ENCODE measurements at places on chromosomes 2 and 18.

GRCh38 chr18:37544217-37544616 is 21.4 kb downstream of the CELF4 start:
- no peak for DNase-seq

- DNase-seq = no peak
These were observed 56.3 kb downstream of the PAX3 start for GRCh38 chr2:222242532-222242931.

DNA sequence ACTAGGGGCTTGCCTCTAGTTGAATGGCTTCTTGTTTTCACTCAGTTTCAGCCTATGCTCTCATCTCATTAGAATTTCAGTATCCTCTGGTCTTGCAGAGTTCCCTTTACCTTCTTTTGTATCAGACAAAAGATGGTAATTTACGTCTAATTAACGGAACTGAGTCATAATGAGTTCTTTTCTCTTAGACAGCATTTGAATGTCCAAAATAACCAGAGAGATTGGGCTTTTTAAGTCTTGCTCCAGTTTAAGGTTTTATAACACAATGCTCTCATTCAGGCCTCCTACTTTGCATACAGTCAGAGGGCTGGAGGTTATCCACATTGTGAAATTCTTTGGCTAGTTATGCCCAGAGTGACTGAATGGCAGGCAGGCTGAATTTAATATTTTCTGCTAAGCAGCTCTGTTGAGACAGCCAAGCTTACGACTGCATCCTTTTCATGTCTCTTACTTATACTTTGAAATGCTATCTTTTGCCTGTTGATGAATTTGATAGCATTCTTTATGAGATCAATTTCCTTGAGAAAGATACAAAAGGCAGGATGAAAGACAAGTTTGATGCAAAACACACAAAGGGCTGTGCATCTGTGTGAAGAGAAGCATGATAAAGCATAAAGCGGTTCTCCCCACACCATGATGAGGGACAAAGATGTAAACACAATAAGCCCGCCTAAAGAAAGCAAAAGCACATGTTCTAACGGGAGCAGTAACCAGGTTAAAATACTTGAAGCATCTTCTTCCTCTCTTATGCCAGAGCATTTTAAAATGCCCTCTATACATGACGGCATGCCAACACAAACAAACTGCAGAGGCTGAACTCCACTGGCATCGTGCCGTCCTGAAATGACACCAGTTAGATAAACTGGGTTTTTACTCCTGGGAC is 90.0 kb downstream of the CDH2 start:
- DNase-seq = no peak

- no peak for DNase-seq
These were observed 1905.3 kb upstream of the PIK3C3 start for GRCh38 chr18:40049716-40050115.

DNA sequence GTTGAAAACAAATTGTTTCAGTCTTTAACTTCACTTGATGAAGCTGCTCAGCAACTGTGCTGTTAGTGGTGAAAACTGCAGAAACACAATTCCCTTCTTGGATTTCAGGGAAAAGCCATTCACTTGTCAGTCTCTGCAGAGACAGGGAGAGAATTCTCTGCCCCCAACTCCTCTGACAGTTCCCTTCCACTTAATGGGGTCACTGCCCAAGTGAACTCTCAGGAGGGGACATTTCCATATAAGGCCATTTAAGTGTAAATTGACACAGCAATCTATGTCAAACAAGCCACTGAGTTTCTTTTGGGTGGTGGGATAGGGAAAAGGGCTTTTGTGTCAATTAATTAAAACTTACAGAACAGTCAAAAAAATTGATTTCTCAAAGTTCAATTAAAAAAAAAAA is 51.4 kb upstream of the DNER start:
- no peak for DNase-seq

DNA sequence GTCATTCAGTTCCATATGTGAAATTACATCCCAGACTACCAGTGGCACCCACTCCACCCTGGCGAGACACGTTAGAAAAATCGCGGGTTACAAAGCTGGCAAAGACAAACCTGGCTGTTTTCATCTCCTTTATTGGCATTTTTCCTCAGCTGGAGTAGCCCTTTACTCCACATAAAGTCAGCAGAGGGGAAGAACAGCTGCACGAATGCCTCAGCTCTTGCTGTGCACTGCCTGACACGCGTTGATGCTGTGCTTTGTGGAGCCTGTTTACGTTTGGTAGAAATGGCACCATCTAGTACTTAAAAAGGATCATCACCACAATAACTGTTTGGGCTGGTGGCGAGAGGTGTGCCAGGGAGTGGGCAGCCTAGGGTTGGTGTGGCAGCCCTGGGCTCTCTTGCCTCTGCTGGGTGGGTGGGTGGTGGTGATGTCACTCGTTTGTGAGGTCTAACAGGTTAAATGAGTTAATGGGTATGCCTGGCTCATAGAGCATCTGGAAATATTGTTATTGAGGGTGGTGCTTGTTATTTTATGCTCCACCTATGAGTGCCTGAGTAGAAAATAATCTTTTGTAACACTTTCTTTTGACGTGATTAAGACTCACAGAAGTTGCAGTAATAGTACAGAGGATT is 16.4 kb downstream of the FARP2 start:
- no peak for DNase-seq

- no peak for DNase-seq
These were observed 37.9 kb downstream of the EHD3 start for GRCh38 chr2:31271851-31272267.

DNA sequence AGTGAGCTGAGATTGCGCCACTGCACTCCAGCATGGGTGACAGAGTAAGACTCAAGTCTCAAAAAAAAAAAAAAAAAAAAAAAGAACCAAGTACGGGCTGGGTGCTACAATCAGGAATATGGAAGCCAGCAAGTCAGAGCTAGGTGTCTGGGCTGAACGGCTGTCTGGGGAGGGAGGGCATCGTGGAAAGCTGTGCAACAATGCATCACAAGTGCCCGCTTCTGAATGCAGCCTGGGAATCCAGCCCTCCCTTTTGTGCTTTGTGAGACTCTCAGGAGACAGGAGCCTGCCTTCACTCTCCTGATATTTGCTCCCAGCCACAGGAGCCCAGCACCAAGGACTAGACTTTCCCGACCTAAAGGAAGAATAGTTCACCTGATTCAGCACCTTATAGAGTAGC is 124.9 kb upstream of the SMAD2 start:
- no peak for DNase-seq

GRCh38 chr2:142892715-142893114 is 15.3 kb downstream of the KYNU start:
- no peak for DNase-seq

DNA sequence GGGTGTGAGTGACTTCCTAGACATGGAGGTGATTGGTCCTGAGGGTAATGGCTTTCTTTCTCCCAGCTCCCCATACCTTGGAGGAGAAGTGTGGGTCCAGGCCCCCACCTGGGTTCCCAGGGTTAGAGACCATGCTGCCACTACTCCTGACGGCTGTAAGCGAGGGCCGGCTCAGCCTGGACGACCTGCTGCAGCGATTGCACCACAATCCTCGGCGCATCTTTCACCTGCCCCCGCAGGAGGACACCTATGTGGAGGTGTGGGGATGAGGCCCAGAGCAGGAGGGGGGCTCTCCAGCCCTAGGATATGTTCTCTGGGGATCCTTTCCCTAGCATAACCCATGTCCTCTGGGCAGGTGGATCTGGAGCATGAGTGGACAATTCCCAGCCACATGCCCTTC is 21.8 kb downstream of the CAD start:
- DNase-seq = no peak

- DNase-seq = no peak
These were observed 33.3 kb downstream of the IL1R2 start for GRCh38 chr2:102025016-102025501.

DNA sequence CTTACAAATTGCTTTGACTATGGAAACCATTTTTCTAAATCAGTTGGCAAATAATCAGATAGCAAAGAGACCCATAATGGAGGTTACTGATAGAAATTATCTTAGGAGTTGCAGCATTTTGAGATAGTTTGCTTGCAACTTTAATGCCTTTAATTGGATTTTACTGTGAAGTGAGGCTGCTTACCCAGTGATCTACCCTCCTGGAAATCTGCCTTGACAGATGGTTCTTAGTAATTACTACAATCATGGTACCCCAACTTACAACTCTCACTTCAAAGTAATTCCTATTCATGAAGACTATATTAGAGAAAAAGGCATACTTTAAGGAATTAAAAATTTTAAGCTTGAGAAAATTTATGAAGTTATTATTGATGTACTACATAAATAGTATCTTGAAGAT is 1288.6 kb upstream of the CDH2 start:
- no peak for DNase-seq

DNA sequence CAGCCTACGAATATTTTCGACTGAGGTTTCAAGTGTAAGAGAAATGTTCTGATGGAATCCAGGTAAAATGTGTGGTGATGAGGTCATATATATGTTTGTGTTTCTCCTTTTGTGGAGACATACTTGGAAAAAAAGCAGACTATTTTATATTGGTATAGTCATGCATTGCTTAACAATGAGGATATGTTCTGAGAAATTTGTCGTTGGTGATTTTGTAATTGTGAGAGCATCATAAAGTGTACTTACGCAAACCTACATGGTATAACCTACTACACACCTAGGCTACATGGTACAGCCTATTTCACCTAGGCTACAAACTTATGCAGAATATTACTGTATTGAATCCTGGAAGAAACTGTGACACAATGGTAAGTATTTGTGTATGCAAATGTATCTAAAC is 1849.9 kb upstream of the CELF4 start:
- no peak for DNase-seq

- no peak for DNase-seq
These were observed 2.3 kb downstream of the INHBB start for GRCh38 chr2:120348134-120348736.

DNA sequence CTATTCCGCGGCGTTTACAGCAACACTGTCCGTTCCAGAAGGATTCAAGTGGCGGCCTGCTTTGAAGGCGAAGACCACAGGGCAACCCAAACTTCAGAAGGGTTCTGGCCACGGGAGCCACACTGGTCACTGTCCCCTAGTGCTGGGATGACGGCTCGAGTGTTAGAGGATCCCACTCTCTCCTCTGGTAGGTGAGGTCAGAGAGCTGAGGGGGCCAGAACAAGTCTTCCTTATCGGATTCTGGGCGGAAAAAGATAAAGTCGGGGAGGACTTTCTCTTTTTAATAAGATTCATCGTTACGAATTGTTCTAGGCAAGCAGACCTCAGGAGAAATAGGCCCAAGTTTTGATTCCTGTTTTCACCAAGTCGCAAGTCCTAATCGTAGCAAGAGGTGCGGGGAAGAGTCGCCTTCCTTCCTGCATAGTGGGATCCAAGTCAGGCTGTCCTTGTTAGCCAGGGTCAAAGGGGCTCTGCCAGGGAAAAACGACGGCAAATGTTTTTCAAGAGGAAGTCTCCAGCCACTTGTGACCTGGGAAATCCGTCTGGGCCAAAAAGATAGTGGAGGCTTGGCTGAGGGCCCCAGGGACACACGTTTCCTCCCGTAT is 864 bp upstream of the MYL12A start:
- no peak for DNase-seq

GRCh38 chr2:132783883-132784282 is 113.9 kb upstream of the LYPD1 start:
- no peak for DNase-seq

GRCh38 chr2:73870084-73870483 is 22.7 kb upstream of the ACTG2 start:
- DNase-seq = no peak

DNA sequence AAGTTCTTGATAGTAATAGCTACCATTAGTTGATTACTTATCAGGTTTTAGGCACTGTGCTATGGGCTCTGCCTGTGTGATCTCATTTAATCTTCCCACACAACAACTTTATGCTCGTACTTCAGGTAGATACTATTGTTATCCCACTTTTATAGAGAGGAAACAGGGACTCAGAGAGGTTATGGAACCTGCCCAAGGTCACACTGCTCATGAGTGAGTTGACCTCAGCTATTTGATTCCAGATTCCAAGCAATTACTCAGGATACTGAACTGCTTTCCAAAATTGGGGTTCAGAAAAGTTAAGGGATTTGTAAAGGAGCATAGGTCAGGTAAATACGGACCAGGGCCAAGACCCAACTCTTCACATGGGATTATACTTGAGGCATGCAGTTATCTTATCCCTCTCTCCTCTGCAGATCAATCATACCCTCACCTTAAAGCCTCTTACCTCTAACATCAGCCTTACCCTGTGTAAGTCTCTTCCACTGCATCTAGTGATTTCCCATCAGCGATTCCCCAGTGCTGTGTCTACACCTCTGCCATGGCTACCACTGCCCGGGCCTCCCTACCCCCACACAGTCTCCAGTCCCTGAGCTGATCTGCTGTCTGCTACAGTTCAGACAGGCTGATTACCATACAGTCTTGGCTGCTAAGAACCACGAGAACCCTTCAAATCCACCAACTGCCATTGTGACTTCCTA is 74.4 kb downstream of the ANTXR1 start:
- no peak for DNase-seq

GRCh38 chr2:63981702-63982103 is 37.5 kb downstream of the VPS54 start:
- no peak for DNase-seq

DNA sequence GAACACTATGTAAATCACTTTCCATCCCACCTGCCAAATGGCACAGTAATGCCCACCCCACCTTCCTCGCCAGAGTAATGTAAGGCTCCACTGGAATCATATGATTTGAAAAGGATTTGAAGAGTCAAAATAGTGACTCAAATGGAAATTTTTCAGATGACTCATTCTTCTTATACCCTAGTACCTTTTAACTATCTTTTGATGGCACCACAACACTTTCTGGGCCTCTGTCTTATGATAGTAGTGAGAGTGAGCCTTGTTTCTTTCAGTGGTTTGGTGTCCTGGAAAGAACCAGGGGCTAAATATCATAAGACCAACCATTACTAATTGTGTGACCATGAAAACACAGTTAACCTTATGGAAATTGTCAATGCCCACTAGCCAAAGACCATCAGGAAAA is 235.4 kb upstream of the SLC14A2 start:
- DNase-seq = no peak

GRCh38 chr18:61764381-61764780 is 128.4 kb downstream of the RNF152 start:
- DNase-seq = no peak

GRCh38 chr2:54613794-54614257 is 109.6 kb upstream of the EML6 start:
- DNase-seq = no peak

GRCh38 chr18:6207116-6207515 is 207.6 kb downstream of the L3MBTL4 start:
- no peak for DNase-seq

- no peak for DNase-seq
These were observed 18.7 kb upstream of the SCYGR1 start for GRCh38 chr2:227406177-227407031.

GRCh38 chr2:41460661-41461060 is 587.2 kb upstream of the PKDCC start:
- DNase-seq = no peak

GRCh38 chr2:206784559-206785353 is 19.4 kb downstream of the FASTKD2 start:
- DNase-seq = no peak
